Activated T-cell treated with anti-CD3 and anti-CD28 coated beads for 24 hours (primary cell): ENCODE measurements at places on chromosomes 12 and 14.

DNA sequence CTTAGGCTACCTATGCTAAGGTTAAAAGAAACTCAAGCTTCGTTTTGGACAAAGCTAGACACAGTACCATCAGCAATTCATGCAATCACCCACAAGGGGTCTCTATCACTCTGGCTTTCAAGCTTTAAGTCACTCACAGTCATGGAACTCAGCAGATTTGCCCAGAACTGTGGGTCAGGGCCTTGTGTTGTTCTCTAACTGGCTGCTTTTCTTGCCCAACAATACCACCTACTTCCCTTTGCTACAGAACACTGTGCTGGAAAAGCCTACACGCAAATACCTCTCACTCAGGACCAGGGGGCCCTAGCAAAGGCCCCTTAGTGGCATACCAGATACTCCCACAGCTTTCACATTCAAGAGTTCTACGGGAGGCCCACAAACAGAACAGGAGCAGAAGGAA, 9.1 kb downstream of the NEMP1 start:
- peak; percentile 48 for DNase-seq

DNA sequence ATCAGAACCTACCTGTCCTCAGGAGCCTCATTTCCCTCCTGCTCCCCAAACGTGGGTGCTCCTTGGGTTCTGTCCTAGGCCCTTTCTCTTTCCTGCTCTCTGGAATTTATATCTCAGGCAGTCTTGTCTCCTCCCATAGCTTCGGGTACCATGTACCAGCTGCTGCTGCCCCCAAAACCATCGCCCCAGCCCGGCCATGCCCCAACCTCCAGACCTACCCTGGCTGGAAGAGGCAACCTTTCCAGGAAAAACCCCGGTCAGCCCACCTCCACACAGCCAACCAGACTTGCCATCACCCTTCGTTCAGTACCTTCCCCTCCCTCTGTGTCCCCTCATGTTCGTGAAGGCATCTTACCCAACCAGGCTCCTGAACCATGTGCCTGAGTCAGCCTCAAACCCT, 165.1 kb downstream of the CALM1 start:
- no peak for DNase-seq

DNA sequence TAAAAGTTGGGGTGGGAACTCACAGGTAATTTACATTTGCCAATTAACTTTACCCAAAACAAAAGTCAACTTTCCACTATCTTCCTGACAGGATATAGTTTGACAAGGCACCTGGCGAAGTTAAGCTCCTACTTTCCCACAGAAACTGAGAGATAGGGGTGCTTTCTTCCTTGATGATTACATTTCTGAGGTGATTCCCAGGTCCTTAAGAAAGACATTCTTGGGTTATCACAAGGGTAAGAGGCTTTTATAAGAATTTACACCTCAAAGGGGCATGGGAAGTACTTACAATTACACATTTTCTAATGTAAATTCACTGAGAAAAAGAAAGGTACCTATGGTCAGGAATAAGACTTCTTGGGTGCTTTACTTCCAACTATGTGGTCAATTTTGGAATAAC, 660.9 kb upstream of the MGAT4C start:
- DNase-seq = no peak

DNA sequence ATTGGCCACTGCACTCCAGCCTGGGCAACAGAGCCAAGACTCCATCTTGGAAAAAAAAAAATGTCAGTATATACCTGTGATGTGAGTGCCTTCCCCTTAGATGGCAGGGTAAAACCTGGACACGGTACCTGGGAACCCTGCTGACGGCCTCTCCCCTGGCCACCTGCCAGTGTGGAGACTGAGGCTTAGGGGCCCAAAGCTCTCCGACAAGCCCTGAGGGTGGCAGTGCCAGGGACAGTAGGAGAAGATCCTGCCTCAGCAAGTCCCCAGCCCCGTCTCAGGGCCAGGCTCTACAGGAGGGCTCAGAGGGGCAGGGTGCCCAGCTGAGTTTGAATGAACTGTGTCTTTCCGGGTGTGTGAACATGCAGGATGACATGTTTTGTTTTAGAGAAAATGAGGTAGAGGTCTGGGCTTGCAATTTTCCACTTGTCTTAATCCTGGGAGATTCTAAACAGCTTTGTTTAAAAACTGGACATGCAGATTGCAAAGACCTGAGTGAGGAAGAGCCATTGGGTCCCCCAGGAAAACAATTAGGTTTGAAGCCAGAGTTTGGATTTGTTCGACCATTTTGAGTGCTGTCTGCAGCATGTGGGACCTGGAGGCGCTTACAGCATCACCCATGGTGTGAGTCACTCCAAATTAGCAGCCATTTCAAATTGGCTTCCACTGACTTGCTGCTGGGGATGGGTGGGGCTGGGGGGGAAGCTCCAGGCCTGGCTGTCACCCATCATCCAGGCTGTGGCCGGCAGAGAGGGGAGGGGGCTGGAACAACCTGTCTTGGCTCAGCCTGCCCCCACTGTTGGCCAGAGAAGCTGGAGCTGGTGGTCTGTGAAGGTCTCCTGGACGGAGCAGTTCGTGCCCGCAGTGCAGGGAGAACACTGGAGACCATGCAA, 10.8 kb downstream of the TSPAN9 start:
- no peak for DNase-seq

DNA sequence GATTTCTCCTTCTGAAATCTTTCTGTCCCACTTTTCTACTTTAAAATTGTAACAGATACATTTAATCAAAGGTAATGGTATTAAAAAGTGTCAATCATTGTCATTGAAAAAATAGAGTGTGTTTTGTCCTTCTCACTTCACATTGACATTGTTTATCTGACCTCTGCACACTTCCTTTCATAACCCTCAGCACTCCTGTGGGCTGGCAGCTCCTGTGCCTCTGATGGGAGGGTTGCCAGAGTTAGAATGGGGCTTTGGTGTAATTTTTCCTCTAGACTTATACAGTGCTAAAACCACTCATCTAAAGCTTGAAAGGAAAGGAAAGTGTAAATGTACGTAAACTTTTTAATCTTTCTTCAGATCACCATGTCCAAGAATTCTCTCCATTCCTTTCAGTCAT, 23.7 kb downstream of the KCNA1 start:
- DNase-seq = no peak

GRCh38 chr12:12563290-12563928, 746 bp upstream of the DUSP16 start:
- no peak for DNase-seq

DNA sequence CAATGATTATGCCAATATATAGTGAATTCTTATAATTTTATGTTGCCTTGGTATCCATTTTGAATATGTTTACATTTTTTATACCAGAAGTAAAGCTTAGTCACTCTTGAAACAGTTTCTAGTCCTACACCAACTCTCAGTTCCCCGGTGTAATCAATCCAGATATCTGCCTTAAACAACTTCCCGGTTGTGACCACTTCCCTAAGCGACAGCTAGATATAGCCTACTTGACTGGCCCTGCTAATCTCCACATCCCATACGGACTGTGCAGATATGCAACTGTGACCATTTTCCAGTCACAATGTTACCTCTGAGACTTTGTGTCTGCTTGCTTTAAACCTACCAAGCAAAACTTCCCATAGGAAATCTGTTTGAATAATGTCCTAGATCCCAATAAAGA, 1551.5 kb upstream of the SEL1L start:
- DNase-seq = no peak

- no peak for DNase-seq
These were observed 90.4 kb downstream of the LRP6 start for GRCh38 chr12:12176402-12176801.

DNA sequence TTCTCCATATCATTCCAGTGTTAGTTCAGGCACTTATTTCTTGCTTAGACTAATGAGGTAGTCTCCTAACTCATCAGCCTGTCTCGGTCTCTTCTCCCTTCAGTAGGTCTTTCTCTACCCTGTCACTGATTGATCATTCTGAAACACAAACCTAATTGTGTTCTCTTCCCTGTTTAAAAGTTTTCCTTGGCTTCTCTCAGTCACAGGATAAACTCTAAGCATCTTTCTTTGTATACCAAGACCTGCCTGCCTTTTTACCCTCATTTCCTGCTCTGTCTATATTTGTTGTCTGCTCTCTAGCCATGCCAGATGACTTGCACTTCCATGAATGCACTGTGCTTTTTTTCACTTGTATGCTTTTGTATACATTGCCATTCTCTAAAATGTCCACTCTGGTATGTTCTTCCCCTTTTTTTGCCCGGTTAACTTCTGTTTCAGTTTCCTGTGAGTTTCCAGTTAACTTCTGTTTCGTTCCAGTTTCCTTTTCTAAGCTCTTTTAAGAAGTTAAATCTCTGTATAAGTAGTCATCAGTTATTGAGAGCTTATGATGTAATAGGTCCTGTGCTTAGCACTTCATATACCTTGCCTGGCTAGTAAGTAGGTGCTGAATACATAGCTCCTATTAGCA, 12.8 kb downstream of the DIP2B start:
- no peak for DNase-seq

GRCh38 chr12:115693970-115694369, 583.5 kb downstream of the MED13L start:
- no peak for DNase-seq

GRCh38 chr12:9736936-9737705, 4.2 kb upstream of the CLECL1 start:
- no peak for DNase-seq

GRCh38 chr14:64875350-64875749, 4.4 kb downstream of the SPTB start:
- no peak for DNase-seq

DNA sequence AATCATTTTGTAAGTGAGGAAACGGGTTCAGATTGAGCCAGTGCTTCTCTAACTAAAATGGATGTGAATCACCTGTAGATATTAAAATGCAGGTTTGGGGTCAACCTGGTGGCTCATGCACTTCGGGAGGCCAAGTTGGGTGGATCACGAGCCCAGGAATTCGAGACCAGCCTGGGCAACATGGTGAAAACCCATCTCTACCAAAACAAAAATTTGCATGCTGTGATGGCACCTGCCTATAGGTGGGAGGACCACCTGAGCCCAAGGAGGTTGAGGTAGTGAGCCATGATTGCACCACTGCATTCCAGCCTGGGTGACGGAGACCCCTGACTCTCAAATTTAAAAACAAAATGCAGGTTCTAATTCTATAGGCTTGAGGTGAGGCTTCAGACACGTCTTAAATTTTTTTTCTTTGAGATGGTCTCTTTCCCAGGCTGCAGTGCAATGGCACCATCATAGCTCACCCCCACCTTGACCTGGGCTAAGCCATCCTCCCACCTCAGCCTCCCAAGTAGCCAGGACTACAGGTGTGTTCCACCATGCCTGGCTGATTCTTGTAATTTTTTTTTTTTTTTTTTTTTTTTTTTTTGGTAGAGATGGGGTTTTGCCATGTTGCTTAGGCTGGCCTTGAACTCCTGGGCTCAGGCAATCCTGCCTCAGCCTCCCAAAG, 9.0 kb downstream of the TUBA1C start:
- no peak for DNase-seq

DNA sequence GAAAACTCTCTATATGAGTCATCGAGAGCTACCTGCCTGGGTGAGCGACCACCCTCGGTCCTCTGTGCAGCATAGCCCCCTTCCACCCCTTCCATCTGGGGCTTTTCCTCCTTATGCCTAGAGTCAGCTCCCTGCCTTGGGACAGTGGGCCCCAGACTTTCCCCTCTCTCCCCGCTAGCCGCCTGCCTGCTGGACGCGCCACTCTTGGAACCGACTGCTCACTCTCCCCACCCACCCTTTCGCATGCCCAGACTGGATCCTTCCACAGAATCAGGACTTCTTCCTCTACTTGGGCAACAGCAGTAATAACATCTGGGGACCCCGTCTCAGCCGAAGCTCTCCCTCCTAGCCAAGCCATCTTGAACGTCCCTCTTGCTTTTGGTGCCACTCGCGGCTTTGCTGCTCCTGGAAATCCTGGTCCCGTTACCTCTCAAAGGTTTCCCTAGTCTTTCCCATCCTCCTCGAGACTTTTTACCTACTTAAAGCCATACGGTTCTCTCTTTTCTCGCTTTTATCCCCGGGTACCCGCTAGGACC, 671 bp downstream of the ESYT1 start:
- no peak for DNase-seq

- no peak for DNase-seq
These were observed 717 bp downstream of the PKP2 start for GRCh38 chr12:32895688-32896431.

GRCh38 chr12:106652510-106653015, 69.8 kb downstream of the RFX4 start:
- no peak for DNase-seq

GRCh38 chr12:12608557-12608957, 3.1 kb upstream of the CREBL2 start:
- no peak for DNase-seq

DNA sequence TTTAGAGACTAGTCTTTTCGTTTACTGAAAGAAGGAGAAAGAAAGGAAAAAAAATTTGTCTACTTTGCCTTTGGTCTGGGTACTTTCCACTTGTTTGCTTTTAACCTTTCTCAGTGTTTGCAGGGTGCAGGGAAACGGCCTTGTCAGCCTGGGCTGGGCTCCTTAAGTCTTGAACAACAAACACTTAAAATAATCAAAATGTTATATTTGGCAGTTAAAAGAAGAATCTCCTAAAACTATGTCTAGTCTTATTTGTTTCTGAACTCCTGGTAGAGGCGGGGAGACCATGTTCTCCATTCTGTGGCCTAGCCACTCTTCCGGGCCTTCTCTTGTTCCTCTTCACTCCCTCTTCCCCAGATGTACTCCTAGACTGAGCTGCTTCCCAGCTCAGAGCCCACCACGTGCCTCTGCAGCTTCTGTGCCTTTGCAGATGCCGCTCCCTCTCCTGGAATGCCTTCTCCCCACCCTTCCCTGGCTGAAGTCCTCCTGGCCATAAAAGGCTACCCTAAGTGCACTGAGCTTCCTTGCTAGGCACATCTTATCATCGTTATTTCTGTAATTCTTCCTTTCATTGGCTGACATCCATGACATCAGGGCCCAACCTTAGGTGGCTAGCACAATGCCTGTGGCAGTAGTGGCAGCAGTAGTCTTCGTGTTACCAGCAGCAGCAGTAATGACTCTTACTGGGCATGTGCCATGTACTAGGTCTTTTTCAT, 432.9 kb downstream of the ZFP36L1 start:
- DNase-seq = no peak

- no peak for DNase-seq
These were observed 146.1 kb downstream of the C12orf75 start for GRCh38 chr12:105476616-105477015.

DNA sequence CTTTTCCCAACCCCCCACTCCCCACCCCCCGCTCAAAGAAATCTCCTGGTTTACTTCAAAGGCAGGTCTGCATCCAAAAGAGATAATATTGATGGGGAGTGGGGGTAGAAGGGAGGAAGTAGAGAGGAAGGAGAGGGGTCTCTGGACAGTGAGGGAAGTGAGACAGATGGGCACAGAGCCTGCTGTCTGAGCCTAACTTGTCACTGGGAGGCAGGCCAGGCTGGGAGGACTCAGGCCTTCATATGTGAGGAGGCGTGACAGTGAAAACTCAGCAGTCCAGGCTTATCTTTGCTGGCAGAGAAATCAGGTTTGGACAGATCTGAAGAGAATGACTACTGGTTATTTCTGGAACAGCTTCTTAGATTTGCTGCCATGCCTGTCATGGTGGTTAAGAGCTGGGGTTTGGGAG, 192.3 kb downstream of the NUAK1 start:
- no peak for DNase-seq

DNA sequence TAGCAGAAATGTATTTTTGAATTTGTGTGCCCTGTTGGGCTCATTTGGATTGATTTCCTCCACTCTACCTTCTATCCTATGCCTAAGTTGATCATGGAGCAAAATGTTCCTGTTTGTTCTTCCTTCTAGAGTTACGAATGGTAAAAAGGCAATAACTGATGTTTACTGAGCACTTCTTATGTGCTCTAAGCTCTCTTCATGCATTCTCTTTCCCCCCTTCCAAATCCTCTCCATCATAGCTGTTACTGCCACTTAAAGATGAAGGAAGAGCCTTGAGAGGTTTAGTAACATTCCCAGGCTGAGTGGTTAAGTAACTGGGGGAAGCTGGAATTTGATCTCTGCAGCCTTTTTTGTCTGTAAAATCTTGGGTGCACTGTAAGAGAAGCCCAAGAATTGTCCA, 60.1 kb downstream of the CHST11 start:
- DNase-seq = no peak
